ENCODE measurements at places on chromosomes 1 and 21.

DNA sequence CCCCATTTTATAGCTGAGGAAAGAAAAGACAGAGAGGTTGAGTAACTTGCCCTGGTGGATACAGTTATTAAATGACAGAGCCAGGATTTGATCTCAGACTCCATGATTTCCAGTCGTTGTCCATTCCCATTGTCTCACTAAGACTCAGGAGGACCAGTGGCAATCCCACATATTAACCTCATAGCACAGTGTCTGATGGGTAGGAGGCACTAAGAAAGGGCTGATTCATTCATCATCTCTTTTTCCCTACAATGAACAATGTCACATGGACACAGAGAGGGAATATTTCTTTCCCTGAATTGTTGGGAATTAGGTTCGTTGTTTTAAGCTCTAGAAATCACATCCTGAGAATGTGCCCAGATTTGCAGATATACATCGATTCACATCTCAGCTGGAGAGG lies 99.9 kb downstream of the PBX1 start:
- no peak for DNase-seq

DNA sequence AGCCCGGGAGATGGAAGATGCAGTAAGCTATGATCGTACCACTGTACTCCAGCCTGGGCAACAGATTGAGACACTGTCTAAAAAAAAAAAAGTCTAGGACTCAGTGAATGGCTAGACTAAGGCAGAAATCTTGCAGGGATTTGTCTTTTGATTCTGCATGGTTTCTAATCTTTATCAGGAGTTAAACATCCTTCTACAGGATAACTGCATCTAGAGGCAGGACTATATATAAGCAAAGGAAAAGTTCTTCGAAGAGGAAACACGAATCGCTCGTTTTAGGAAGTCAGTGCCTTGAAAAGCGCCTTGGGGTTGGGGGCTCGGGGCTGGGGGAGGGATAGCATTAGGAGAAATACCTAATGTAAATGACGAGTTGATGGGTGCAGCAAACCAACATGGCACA lies 602 bp upstream of the UFC1 start:
- no peak for DNase-seq

GRCh38 chr1:171769754-171770153 lies 11.7 kb upstream of the METTL13 start:
- no peak for DNase-seq

GRCh38 chr21:42632336-42632751 lies 21.1 kb upstream of the PDE9A start:
- no peak for DNase-seq

GRCh38 chr1:107727866-107728265 lies 237.1 kb downstream of the VAV3 start:
- DNase-seq: no peak

- no peak for DNase-seq
Measured at GRCh38 chr1:16607433-16607851, 5.9 kb downstream of the NBPF1 start.

DNA sequence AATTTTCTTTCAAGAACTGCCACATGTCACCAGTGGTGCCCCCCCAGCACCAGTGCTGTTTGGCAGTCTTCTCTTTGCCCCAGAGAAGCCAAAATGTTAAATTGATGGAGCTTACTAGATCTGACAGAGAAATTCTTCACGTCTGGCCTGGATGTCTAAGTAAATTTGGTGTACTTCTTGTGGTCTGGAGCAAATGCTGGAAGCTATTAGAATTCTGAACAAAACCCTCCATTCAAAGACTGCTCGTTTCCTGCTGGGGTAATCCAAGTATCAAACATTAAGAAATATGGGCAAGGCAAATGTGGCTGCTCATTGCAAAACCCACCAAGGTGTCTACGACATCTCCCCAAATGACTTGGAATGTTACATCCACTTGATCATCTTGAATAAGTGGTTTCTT lies 92.3 kb downstream of the ROR1 start:
- no peak for DNase-seq

DNA sequence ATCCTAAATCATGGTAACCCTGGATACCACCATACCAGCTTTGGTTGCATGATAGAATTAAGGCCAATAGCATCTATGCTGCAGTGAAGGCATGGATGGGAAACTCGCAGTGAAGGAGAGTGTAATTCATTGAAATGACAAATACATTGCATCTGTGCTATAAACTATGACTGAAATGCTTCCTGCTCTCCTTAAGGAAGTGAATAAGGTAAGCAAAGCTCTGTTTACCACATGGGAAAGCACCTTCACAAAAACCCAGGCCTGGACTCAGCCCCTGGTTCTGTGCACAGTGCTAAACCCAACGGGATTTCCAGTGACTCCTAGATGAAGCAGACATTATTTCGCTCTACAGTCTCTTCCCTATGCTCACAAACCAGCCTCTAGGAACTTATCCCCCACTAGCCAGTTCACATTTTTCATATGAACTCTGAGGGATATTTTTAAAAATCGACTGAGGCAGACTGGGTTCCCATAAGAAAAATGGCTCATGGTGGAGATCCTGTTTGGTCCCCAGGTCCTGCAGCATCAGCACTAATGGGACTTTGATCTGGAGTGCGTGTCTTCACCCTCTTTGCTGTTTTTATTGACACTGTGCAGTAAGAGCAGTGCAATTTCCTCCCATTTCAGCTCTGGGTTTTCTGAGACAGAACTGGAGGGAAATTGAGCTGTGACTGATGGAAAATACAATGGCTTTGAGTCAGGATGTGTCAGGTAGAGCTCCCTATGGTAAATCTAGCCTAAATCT lies 362.7 kb downstream of the SIPA1L2 start:
- DNase-seq: no peak

DNA sequence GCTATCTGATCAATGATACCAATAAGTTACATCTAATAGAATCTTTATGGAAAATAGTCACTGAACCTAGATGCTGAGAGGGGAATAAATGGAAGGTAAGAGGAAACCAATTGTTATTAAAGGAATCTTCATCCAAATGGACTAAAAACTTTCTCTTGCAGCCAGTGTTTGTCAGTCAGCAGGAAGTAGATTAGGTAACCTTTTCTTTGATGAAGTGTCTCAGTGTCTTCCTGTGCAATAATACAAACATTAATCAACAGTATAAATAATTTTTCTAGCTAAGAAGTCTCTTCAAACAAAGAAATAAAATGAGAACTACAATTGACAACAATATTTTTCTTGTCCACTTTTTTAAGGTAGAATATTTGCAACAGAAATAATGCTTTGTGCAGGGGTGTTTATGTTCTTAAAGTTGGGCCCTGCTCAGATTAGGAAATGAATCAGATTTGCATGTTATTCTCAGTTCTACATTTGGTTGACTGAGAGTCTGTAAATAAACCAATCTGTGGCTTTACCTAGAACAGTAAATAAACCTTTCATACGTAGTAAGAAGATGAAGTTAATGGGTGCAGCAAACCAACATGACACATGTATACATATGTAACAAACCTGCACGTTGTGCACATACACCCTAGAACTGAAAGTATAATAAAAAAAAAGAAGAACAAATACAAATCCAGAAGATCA lies 391.4 kb downstream of the MRPL39 start:
- no peak for DNase-seq

DNA sequence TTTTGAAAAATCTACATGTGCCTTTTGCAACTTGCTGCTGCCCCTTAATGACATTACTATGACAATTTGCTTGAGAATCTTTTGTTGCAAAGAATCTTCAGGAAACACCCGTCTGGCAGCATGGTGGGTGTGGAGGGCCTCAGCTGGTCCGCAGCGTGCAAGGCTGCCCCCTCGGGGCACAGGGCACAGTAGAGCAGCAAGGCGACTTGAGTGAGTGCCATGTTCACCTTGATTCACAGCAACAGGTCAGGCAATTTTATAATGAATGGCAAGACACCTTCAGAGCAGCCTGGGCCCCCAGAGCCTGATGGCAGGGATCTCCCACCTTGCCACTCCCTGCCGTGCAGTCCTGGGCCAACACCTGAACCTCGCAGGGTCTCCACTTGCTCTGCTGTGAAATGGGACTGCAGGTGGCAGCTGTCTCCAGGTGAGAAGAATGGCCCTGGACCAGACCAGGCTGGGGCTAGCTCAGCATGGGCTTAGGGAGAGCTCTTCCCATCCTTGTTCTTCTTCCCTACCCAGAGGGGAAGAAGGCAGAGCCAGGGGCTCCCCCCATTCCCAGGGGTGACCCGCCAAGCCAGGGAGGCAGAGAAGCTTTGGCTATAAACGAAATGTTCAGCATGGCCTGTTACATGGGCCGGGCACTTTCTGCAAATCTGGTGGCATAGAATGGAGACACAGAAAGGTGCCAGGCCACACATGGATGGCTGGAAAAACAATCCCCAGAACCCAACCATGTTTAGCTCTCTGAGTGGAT lies 34.5 kb upstream of the ACTRT2 start:
- no peak for DNase-seq

DNA sequence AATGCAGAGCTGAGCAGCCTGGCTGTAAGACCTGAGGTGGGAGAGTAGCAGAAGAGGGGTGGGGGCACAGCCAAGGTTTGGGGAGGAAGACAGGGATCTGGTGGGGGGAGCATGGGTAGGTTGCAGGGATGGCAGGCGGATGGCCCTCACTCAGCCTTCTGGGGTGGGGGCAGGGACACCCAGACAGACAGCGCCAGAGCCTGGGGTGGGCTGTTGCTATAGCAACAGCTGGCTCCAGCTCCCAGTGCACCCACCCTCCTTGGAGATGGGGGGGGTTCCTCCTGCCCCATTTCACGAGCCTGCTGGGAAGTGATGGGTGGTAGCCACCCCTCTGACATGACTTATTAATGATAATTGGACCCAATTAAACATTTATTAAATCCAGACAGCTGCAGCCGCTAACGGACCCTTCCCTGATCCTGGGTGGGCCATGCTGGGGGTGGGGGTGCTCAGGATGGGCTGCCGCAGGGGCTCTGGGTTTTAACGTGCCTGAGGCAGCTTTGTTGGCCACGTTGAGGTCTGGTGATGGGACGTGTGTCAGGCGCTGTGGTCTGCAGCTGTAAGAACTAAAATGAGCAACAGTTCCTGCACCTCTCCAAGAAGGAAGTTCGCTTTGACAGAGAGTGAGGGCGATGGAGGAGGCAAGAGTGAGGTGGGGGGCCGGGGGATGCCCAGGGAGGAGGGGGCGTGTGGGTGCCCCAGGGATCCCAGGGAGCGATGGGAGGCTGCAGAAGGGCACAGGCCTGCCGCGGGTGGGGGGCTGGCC lies 19.4 kb downstream of the AGRN start:
- no peak for DNase-seq

GRCh38 chr1:208670778-208671177 lies 426.6 kb upstream of the PLXNA2 start:
- no peak for DNase-seq

- DNase-seq: no peak
Measured at GRCh38 chr1:172607145-172607544, 51.8 kb upstream of the FASLG start.

DNA sequence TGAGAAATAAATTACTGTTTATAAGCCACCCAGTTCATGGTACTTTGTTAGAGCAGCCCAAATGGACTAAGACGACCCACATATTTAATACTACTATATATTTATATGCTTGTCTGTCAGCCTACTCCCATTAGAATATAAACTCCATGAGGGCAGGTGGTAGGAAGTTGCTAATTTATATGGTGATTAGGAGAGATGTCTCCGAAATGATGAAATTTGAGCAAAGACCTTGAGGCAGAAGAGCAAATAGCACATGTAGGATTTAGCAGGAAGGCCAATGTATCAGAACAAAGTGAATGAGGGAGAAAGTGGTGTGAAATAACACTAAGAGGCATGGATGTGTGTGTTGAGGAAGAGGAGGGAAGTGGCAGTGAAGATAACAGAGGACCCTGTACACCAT lies 10.6 kb upstream of the SLFNL1 start:
- no peak for DNase-seq

DNA sequence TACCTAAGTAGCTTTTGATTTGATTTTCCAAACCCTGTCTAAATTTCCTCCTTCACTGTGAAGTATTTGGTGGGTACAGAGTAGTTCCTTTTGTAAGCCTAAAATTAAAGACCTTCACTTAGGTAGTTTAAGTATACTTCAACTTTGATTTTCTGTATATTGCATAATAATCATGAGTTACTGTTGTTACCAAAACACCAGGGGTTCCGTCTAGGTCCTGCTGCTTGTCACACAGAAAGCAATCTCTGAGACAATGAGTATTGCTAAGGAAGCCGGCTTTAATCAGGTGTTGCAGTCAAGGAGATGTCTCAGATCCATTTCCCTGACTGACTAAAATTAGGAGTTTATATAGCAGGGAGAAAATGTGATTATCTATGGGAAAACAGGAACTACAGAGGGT lies 15.3 kb downstream of the RPS6KC1 start:
- no peak for DNase-seq

DNA sequence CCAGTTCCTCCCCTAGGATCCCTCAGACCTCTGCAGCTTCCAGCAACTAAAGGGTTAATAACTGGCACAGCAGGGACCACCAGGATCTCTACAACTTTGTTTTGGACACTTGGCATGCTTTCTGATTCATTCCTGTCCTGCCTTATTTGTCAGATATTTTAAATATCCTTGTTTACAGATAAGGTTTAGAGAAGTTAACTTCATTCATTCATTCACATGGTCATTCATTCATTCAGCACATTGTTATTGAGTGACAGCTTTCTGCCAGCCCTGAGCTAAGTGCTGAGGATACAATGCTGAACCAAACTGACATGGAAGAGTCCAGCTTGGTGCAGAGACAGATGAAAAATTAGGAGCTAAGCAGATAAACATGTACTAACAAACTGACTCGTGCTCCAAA lies 8.8 kb upstream of the PHC2 start:
- no peak for DNase-seq

DNA sequence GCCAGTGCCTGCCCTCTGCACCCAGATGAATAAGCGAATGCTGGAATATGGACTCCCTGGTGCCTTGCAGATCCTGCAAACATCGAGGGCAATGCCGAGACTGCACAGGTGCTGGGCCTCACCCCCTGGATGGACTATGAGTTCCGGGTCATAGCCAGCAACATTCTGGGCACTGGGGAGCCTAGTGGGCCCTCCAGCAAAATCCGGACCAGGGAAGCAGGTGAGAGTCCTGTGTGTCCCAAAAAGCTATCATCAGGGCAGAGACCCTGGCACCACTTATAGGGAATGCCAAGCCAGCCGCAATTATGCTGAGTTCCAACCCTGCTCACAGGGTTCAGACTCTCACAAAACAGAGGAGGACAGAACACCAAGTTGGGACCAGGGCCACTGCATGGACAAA lies 17.2 kb downstream of the TMEM81 start:
- DNase-seq: no peak

DNA sequence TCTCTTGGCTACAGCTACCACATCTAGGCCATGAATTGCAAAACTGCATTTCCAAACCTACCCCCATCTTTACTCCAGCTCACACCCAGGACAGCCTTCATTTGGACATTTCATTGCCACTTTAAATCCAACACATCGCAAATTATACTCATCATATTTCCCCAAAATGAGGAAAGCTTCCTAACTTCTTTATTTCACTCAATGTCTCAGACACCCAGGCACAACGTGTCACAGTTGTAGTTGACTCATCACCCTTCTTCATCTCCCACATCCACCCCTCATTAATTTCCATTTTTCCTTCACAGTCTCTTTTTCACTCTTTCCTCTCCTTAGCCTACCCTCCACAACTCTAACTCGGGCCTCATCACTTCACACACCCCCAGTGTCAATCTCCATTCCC lies 6.7 kb downstream of the OTUD7B start:
- no peak for DNase-seq

GRCh38 chr1:39788426-39788757 lies 273 bp downstream of the BMP8B start:
- no peak for DNase-seq

GRCh38 chr1:179300112-179300511 lies 6.5 kb downstream of the SOAT1 start:
- no peak for DNase-seq
